ENCODE measurements at places on chromosomes 1 and 21.

GRCh38 chr1:156664767-156665411, 12.3 kb downstream of the NES start:
- DNase-seq, result no peak

DNA sequence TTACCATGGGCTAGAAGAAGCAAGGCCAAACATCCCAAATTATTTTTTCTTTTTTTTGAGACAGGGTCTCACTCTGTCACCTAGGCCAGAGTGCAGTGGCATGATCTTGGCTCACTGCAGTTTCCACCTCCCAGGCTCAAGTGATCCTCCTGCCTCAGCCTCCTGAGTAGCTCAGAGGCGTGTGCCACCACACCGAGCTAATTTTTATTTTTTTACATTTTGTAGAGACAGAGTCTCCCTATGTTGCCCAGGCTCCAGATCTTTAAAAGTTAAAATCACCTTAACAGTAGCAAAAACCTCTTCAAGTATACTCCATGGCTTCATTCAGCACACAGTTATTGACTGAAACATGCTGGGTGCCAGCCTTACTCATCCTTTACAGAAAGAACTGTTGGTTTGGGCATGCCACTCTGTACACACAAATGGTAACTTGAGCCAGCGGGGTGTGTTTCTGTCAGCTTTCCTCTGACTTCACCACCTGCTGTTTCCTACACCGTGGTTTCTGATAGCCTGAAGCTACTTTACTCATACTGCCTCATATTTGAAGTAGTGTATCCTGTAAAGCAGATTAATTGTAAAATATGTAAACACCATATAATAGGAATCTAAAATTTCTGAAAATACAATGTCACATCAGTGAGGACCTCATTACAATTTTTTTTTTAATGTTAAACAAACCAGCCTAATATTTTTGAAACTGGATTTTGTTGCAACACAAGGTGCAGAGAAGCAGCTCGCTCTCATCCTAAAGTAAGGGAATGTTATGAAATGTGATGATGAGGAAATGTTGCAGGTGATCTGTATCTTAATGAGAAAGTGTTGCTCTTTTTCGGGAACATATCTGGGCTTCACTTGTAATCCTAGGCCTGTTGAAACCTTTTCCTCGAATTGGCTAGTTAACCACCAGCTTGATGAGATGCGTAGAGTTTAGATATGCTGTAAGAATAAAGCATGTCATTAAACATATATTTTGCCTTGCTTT, 113.9 kb downstream of the ATP5PO start:
- no peak for DNase-seq

DNA sequence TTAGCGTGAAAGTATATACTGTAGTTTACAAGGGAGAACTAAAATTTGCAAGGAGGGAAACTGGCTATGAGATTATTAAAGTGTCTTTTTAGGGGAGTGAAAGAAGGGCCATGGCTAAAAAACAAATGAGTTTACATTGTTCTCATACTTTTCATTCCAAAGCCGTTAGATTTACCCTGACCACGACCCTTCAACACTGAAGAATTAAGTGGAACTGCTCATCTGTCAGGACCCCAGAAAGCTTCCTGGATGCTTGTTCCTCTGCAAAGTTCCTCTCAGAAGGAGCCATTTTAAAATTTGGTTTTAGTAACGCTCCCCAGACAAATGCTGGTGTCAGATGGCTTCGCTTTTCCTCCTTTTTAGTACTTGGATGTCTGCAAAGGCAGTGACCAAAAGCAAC, 82.7 kb upstream of the ZBTB18 start:
- no peak for DNase-seq

- no peak for DNase-seq
Observed at GRCh38 chr1:211928290-211928801, 97.8 kb upstream of the LPGAT1 start.

DNA sequence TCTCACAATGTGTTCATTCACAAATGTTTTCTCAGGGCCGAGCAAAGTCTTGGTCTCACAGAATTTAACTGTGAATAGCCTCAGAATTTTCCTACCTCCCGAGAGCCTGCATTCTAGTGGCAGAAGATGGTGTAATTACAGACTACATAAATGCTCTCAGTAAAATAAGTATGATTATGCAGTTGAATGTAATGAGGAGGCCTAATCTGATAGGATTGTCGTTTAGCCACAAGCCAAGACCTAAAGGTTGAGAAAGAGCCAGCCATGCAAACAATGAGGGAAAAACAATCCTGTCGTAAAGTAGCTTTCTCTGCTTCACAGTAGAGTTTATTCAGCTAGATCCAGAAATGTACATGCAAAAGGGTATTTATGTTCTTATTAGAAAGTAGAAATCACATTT, 607.8 kb upstream of the B3GALT2 start:
- no peak for DNase-seq

DNA sequence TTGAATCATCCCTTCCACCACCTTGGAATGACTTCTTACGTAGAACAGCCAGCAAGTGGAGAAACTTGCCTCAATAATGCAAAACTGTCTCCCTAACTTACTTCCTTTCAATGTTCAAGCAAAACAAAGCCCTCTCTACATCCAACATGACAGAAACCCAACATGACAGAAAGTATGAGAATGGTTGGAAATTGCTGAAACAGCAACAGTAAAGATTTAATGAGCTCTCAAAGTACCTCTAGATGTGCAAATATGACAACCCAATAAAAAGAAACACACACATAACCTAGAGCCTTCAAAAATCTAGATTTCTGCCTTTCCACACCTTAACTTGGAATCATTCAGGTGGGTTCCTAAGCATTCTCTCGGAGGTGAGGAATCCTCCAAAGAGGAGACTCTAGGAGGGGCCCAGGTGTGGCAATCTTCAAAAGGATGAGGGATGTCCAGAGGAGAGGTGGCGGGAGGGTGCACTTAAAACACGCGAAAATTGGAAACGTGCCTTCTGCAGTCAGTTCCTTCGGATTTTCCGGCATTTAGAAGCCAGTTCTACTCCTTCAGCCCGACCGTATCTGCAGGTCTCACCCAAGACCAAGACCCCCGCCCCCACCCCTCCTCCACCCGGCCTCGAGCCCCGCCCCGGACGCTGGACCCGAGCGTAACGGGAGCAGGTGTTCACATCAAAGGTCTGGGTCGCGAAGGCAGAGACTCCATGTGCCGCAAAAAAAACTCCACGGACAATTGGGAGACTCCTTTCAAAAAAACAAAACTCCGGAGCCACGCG, 996 bp upstream of the MGST3 start:
- DNase-seq, result no peak

DNA sequence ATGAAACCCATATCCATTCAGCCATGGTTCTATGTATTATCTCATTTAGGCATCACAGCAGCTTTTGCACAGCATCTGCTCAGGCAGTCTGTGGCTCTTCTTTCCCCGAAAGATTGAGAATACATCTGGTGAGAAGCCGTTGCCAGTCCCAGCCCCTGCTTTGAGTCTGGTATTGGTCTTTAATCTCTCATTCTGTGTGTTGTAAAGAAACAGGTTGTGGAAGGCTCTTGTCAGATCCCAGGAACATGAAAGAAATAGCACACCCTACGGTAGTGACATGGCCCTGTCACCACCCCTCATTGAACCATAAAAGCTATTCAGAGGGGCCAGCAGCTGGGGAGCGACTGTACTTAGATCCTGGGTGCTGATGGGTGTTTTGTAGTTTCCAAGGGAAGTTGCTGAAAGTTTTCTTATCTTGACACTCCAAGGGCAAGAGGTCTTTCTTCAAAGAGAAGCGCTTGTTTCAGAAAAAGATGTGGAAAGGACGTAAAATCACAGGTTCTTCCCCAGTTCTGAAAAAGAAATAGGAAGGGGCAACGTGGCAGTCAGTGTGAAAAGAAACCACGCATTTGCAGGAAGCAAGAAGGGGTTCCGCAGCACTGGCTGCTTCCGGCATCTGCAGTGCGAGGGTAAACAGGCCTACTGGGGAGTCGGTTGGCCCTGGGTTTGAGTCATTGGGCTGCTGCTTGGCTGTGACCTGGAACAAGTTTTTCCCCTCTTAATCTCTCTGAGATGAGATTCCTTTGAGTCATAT, 145.0 kb downstream of the DHRS3 start:
- DNase-seq, result no peak

DNA sequence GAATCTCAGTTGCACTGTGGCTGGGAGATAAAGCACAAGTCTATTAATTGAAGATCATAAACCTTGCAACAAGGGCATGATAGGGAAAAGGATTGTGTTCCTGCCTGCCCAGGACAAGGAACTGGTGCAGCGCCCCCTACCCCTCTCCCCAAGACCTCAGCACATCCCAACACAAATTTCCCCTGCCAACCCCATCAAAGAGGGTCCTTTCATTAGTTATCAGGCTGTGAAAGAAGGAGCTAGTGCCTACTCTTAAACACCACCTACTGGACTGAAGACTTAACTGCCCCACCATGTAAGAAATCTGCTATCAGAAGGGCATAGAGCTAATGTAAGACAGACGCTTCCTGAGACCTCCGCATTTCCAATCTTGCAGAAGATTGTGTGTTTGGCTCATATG, 372.6 kb downstream of the AGBL4 start:
- DNase-seq, result no peak

GRCh38 chr1:31614414-31615005, 3.0 kb upstream of the HCRTR1 start:
- DNase-seq, result no peak

DNA sequence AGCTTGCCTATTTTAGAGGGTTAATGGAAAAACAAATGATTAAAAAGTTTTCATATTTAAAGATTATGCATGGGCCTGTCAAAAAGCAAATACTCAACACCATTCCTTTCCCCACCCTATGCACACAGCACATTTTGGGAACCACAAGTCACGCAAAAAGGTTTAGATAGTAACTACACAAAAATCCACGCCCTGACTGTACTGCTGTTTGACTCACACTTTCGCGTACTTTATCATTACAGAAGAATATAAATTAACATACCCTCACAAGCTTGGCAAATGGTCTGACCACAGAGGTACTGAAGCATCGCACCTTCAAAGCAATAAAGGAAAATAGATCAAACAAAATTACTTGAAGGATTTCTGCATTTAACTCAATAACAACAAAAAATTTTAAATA, 1.4 kb downstream of the ATP5PO start:
- DNase-seq, result no peak

DNA sequence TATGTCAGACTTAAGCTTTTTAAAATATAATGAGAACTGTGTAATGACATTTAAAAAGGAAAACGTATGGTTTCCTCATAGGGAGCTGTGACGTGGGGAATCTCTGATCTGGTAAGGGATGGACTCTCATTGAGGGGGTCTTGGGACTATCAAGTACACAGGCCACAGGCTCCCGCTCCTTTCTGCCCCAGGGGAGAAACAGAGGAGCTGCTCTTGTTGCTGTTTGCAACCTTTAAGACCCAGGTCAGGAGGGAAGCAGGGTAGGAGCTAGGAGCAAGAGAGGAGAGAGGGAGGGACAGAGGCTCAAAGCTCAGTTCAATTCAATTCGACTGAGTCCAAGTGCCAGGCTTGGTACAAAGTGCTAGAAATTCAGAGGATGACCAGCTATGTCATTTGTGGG, 185.1 kb upstream of the CSF3R start:
- DNase-seq, result no peak

DNA sequence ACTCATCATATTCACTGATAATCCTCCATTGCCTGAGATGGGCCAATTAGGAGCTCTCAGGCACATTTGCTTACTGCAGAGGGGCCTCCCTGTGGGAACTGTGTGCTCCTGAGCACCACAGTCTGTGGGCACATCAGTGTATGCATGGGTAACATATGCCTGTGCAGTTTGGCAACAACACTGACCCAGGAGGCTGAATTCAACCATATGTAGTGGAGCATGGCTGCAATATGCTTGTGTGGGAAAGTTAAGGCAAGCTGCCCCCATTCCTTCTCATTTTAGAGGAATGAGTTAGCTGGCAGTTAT, 11.8 kb upstream of the FMOD start:
- DNase-seq, result no peak

- no peak for DNase-seq
Observed at GRCh38 chr1:209391792-209392191, 191.7 kb upstream of the CAMK1G start.

DNA sequence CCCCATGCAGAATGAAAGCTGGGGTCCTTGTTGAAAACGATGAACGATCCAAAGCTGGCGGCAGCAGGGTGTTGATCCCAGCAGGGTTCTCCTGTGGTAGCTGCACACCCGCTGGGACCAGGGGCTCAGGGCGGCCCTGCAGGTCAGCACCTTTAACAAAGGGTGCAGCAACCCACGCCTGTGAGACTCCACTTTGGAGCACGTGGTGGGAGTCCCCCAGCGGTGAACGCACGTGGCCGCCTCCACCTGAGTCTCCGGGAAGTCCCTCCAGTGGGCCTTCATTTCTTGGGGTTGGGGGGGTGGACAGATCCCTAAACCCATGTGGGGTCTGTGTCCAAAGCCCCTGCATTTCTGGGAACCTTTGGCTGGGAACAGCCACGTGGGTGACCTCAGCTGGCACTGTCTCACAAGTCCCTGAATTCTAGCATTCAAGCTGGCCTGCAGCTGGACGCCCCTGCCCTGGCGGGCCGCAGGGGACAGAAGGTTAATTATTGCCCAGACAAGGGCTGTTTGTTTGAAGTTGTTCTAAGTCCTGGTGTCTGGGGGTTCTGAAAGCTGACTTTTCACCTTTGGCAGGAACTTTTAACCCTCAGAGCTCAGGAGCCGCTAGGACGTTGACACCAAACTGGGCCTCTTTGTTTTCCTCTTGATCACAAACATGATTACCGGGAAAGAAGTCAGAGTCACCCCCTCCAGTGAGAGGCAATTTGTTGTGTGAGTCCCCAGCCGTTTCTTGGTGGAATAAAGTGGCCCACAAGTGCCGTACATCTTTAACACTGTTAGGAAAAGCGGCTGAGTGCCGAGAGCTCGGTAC, 64.5 kb downstream of the COL18A1 start:
- no peak for DNase-seq

GRCh38 chr1:185653615-185654014, 80.6 kb upstream of the HMCN1 start:
- DNase-seq, result no peak

DNA sequence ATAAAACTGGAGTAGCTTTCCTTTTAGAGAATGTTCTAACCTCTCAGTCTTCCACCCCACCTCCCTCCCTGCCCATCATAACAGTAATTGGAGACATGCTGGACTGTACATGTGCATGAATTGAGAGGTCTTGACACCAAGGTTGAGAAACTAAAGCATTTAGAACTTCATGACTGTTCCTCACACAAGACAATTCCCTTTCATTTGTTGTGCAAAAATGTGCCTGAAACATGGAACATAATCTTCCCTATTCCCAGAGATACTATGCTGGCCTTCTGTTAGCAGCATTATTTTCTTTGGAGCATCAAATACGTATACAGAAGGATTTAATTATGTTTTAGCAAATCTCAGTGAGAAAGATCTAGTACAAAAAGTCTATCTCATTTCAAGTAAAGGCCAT, 97.5 kb upstream of the KCNE2 start:
- DNase-seq, result no peak

DNA sequence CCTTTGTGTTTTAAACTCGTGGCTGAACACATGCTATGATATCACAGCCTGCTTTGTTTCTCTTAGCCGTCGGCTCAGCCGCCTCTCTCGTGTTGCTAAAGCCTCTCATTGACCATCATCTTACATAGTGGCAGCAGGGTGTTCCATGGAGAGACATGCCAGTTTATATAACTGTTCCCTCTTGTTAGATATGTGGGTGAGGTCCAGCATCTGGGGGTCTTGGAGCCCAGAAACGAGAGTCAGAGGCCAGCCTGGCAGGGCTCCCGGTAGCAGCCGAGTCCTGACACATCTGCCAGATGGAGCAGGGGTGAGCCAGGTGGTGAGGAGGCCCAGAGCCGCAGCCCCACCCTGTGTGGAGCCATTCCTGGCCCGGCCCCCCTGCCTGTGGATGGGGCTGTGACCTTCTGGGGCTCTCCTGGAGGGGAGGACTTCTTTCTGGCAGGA, 11.9 kb downstream of the PODN start:
- DNase-seq, result peak; percentile 50
